ENCODE measurements at places on chromosomes 2 and 18.

- DNase-seq, result no peak
These were observed 19.1 kb downstream of the CTLA4 start for GRCh38 chr2:203886661-203887151.

- DNase-seq, result no peak
These were observed 5.0 kb upstream of the TMEM178A start for GRCh38 chr2:39660612-39661236.

- no peak for DNase-seq
These were observed 2.5 kb upstream of the SH3RF3 start for GRCh38 chr2:109126501-109126860.

GRCh38 chr2:175048275-175048674 is 43.1 kb upstream of the CHN1 start:
- DNase-seq, result no peak

GRCh38 chr2:18741895-18742732 is 152.7 kb upstream of the NT5C1B start:
- no peak for DNase-seq

- DNase-seq, result no peak
These were observed 287.8 kb upstream of the FN1 start for GRCh38 chr2:215723631-215724011.

GRCh38 chr2:96400049-96401000 is 64.8 kb downstream of the NCAPH start:
- no peak for DNase-seq

- no peak for DNase-seq
These were observed 131.9 kb upstream of the EML6 start for GRCh38 chr2:54591551-54591950.

GRCh38 chr2:63658176-63658968 is 69.6 kb downstream of the MDH1 start:
- no peak for DNase-seq

Data from effector CD4-positive, alpha-beta T cell (primary cell).